ENCODE measurements at places on chromosomes 7 and 10.

- no peak for DNase-seq
These were observed 319.4 kb upstream of the MYO3A start for GRCh38 chr10:25614652-25615051.

GRCh38 chr10:44470784-44471183, 85.9 kb upstream of the CXCL12 start:
- DNase-seq, result no peak

DNA sequence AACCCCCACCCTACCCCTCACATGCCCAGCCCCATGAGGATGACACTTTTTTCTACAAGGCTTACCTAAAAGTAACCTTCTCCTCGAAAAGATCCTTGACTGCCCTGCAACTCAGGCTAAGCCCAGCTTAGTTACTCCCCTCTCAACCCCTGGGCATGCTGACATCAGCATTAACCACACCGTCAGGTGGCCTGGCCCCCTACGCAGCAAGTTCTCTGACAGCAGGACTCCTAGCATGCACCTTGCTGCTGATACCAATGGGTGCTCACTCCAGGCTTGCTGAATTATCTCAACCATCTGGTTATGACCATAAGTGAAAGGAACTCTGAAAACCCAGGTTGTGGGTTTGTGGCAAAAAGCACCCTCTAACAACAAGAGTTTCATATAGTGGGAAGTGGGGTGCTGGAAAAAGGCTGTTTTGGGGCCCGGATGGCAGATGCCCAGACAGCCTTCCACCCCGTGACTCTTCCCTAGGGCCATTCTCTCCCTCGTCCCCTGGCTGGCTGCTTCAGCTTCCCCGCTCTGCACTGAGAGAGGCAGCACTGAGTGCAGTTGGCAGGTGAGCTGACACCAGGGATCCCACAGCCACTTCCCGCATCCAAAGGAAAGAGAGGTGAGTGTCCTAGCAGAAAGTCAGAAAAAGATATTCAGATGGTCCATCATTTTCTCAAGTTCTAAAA, 518.9 kb downstream of the KCNMA1 start:
- DNase-seq, result no peak

GRCh38 chr7:70415179-70415972, 716.6 kb upstream of the GALNT17 start:
- no peak for DNase-seq

- no peak for DNase-seq
These were observed 55.5 kb downstream of the DLD start for GRCh38 chr7:107946451-107946850.

DNA sequence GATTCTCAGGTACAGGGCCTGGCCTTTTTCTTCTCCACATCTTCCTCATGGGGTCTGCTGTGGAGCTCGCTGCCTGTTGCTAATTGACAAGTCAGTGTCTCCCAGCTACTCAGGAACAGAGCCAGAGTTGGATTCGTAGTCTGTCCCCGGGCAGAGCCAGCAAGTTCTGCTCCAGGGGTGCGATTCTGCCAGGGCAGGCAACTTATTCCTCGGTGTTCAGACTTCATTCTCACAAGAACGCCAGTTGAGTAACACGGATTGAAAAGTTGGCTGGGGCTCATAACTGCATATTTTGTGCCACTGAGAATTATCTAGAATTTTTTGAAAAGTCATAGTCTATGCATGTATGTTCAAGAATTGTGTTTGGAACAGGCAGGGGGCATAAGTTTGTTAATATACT, 336.7 kb upstream of the NPVF start:
- DNase-seq, result no peak

GRCh38 chr10:105252911-105253310, 611.8 kb downstream of the SORCS3 start:
- DNase-seq, result no peak

DNA sequence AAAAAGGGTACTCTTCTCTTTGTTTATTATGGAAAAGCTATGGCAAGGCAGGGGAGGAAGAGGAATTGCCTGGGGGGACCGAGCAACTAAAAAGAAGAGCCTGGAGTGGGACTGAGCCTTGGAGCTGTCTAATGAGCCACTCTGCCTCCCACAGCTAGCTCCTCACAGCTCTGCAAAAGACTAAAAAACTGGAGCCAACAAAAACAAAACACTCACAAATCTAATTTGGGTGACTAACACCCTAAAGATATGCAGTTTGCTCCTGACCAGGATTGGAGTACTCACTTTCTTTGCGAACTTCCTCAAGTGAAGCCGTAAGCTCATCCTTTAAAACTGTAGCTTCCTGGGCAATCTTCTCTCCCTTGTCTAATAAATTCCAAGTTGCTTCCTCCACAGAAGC, 89.4 kb downstream of the CTNNA3 start:
- DNase-seq, result no peak

DNA sequence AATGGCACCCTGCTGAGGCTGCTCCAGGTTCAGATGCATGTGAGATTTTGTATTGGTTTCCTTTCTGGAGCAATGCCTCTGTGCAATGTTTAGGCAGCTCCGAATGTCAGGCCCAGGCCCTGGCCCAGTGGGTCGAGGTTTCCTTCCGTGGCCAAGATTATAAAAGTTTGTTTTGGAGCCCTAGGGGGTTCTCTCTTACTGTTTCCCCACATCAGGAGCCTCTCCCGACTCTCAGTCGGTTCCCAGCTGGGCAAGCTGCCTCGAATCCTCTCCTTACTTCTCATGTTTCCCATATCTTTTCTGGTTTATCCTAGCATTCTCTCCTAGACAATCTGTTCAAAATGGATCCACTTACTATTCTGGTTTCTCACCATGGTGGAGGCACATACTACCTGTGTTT, 11.0 kb downstream of the TMEM140 start:
- DNase-seq, result no peak

- DNase-seq, result no peak
These were observed 89.3 kb downstream of the SEC23IP start for GRCh38 chr10:119981826-119982225.

GRCh38 chr10:43794181-43794815, 145.6 kb upstream of the ZNF32 start:
- no peak for DNase-seq
